ENCODE measurements at places on chromosomes 4 and X.

GRCh38 chr4:55359397-55359916 is 13.4 kb downstream of the SRD5A3 start:
- DNase-seq, result no peak

DNA sequence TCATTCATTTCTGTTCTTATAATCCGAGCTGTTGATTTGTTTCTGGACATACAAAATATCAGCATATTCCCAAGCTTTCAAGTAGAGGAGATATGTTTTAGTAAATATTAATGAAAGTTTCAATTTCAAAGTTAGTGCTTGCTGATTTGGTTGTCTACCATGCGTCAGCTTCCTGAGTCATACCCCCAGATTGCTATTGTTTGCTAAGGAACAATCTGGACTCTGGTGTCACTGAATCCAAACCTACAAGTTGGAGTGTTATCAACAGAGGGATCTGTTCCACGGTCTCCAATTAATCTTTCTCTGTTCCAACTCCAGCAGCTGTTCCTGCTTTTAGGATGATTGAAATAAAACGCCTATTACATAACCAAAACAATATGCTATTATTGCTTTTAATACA is 96.1 kb upstream of the FAM9A start:
- DNase-seq, result no peak

DNA sequence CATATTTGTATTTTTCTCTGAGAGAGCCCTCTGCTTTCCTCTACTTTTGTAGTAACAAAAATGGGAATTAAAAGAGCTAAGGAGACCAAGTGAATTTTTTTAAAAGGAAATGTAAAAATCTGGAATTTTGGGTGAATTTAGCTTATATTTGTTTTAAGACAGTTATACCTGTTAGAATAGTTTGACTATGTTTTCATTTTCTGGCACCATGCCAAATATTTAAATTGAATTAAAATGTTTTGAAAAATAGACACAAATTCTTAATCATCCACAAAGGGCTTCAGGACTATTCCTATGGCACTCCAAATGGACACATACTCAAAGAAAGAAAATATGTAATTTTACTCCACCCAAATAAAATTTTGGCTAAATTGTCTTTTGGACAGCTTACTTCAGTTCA is 209.6 kb downstream of the SH3BGRL start:
- DNase-seq, result no peak

DNA sequence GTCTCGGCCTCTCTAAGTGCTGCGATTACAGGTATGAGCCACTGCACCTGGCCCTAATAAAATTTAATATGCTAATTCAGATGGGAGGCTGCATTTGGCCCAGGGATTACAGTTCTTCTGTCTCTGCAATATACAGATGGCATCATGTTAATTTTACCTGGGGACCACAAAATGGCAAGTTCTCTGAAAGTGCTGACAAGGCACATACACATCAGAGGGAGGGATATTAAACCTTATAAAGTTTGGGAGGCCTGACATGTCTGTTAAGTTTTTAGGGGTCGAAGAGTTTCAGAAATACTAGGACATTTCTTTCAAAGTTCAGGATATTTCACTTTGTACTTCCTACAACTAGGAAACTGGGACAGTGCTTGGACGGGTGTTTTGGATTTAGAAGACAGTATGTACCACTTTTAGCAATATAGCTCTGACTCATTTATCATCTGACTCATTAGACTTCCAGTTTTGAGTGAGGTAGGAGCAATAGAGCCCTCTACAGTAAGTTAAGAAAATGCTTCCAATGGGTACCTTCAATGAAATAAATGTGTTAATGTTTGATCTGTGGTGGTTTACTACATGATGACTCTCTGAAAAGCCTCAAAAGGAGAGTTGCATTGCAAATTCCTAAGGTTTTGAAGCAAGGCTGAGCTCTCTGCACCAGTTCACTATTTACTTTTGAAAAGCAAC is 981.0 kb upstream of the HS3ST1 start:
- no peak for DNase-seq

DNA sequence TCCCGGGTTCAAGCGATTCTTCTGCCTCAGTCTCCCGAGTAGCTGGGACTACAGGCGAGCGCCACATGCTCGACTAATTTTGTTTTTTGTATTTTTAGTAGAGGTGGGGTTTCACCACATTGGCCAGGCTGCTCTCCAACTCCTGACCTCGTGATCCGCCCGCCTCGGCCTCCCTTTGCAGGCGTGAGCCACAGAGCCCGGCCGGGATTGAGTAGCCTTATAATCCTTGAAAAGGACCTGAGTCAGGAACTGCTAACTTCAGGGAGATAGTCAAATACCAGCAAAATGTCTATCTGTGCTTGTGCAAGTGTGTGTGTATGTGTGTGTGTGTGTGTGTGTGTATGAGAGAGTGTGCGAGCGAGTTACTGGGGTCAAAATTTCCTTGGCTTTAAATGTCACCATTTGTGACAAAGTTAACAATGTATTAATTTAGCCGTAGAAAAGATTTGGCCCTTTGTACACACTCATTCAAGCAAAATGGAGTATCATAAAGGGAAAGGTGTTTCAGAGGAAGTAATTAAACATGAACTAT is 1.8 kb upstream of the KDM6A start:
- DNase-seq, result no peak

DNA sequence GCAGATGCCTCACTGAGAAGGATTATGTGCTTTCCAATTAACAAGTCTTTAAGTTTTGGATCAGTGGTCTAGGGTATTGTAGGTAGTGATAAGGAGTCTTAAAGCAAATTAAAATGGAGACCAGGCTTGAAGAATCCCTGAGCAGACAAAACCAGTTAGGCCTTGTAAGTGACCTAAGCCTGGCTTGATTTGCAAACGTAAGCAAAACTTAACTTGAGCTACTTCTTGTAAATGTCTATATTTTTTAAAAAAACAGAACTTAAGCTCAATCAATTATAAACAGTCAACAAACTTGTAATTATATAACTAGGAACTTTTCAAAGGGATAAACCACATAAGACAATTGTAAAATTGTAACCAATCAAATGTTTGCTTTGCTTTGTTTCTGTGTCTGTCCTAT is 72.7 kb upstream of the NALF2 start:
- no peak for DNase-seq

GRCh38 chr4:12579172-12579571 is 905.0 kb downstream of the RAB28 start:
- no peak for DNase-seq

- DNase-seq, result no peak
These were observed 1212.4 kb downstream of the PCDH18 start for GRCh38 chr4:136319789-136320464.
